ENCODE measurements at places on chromosomes 7 and 10. TPM values are rescaled to one million over a fixed set of nuclear protein-coding genes. Genes with fewer than 3 reads are reported as not detected.

GRCh38 chr7:136245327-136246004 is 268.3 kb upstream of the MTPN start:
- H3K4me3 ChIP-seq: no peak overlapping the region
- H3K4me1 ChIP-seq: no peaks in the 10 kb centered on the region
- H3K36me3 ChIP-seq: no peaks in the 10 kb centered on the region
- H3K27ac ChIP-seq: no peak overlapping the region
- DNase-seq: no peak
- no peaks in the 10 kb centered on the region for H3K27me3 ChIP-seq

- H3K4me3 ChIP-seq: no peak overlapping the region
- H3K36me3 ChIP-seq: no peaks in the 10 kb centered on the region
- peaks cover 2% of the 10 kb centered on the region for H3K27me3 ChIP-seq
- no peak for DNase-seq
- no peak overlapping the region for H3K27ac ChIP-seq
Measured at GRCh38 chr7:35593899-35594298, 101.0 kb downstream of the HERPUD2 start.

DNA sequence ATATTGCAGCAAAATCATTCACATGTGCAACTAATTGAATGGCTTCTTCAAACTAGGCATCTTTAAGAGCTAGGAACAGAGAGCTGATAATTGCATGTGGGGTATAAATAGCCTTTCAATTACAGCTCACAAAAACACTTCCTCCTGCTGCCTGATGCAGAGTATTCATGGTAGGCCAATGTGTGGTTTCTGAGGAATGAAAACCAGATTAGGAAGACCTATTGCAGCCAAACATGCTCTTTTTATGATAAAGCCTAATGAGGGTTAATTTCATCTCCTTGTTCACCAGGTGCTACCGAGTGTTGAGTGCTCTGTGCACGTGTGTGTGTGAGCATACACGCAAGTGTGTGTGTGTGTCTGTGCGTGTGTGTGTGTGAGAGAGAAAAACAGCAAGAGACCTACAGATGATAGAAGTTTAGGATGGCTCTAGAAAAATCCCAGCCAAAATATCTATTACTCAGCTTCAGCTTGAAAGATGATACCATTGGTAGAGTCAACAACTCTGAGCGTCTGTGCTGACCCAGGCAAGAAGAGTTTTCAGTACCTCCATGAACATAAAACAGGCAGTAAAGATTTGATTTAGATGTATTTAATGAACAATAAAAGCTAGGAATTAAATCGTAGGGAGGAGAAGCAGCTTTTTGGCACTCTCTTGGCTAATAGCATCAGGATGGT is 448.5 kb upstream of the ANKRD30A start:
- DNase-seq: no peak
- no peaks in the 10 kb centered on the region for H3K36me3 ChIP-seq
- H3K4me3 ChIP-seq: no peak overlapping the region
- no peaks in the 10 kb centered on the region for H3K27me3 ChIP-seq
- H3K27ac ChIP-seq: no peak overlapping the region
- no peaks in the 10 kb centered on the region for H3K4me1 ChIP-seq

- DNase-seq: no peak
- H3K4me1 ChIP-seq: no peaks in the 10 kb centered on the region
- no peak overlapping the region for H3K4me3 ChIP-seq
Measured at GRCh38 chr7:105497016-105497415, 25.1 kb downstream of the PUS7 start.

DNA sequence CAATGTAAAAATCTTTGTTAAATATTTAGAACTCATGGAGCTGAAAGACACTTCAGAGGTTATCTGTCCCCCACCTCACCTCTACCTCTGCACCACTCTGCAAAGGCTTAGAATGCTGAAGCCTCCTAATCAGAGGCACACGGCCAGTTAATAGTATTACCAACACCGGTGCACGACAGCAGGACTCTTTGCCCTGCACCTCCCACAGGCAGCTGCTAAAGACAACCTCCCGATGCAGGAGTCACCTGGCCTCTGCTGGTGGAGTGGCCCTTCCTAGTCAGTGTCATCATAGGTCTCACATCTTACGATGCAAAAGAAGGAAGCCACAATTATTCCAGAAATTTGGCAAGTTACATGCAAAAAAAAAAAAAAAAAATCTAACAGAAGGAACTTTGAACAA is 66.6 kb upstream of the MGMT start:
- no peak overlapping the region for H3K4me3 ChIP-seq
- H3K4me1 ChIP-seq: no peaks in the 10 kb centered on the region
- no peak for DNase-seq
- H3K27me3 ChIP-seq: peaks cover 13% of the 10 kb centered on the region

- no peaks in the 10 kb centered on the region for H3K27me3 ChIP-seq
- no peak overlapping the region for H3K4me3 ChIP-seq
- H3K27ac ChIP-seq: no peak overlapping the region
- no peak for DNase-seq
- H3K4me1 ChIP-seq: no peaks in the 10 kb centered on the region
- no peaks in the 10 kb centered on the region for H3K36me3 ChIP-seq
Measured at GRCh38 chr10:4567637-4568036, 258.4 kb upstream of the AKR1E2 start.

DNA sequence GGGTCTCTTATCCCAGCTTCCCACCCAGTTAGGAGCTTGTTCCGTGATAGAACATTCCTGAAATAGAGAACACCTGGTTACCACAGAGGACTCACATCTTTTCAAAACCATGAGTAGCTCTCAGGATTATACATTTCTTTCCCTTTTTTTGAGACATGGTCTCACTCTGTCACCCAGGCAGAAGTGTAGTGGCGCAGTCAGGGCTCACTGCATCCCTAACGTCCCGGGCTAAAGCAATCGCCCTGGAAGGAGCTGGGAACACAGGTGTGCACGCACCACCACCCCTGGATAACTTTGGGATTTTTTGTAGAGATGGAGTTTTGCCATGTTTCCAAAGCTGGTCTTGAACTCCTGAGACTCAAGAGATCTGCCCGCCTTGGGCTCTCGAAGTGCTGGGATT is 144.0 kb downstream of the RNF216 start:
- DNase-seq: no peak
- H3K4me3 ChIP-seq: no peak overlapping the region
- peaks cover 57% of the 10 kb centered on the region for H3K36me3 ChIP-seq
- no peaks in the 10 kb centered on the region for H3K27me3 ChIP-seq

- no peak for DNase-seq
- no peak overlapping the region for H3K4me3 ChIP-seq
- no peaks in the 10 kb centered on the region for H3K27me3 ChIP-seq
- no peak overlapping the region for H3K27ac ChIP-seq
Measured at GRCh38 chr7:36854652-36855051, 130.4 kb upstream of the AOAH start.

- no peak for DNase-seq
- no peak overlapping the region for H3K27ac ChIP-seq
- H3K4me3 ChIP-seq: no peak overlapping the region
- no peaks in the 10 kb centered on the region for H3K27me3 ChIP-seq
- no peaks in the 10 kb centered on the region for H3K36me3 ChIP-seq
- H3K4me1 ChIP-seq: no peaks in the 10 kb centered on the region
Measured at GRCh38 chr10:4399556-4399955, 426.5 kb upstream of the AKR1E2 start.

DNA sequence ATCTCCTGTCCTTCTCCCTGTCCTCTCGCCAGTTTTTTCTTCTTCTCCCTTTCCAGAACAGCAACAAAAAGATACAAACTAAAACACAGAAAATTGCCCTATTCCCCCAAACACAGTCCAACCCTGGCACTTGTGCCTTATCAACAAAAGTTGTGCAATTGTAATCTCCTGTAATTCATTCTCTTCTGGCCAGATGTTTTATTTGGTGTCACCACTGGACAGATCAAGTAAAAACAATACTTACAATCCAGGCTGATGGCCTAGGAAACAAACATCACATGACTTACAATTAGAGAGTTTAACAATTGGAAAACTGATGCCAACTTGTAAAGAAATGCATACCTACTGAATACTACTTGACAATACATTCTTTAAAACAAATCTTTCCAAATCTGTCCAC is 231.6 kb downstream of the ETV1 start:
- no peak overlapping the region for H3K27ac ChIP-seq
- H3K27me3 ChIP-seq: no peaks in the 10 kb centered on the region
- H3K4me3 ChIP-seq: no peak overlapping the region
- H3K4me1 ChIP-seq: no peaks in the 10 kb centered on the region
- no peaks in the 10 kb centered on the region for H3K36me3 ChIP-seq

DNA sequence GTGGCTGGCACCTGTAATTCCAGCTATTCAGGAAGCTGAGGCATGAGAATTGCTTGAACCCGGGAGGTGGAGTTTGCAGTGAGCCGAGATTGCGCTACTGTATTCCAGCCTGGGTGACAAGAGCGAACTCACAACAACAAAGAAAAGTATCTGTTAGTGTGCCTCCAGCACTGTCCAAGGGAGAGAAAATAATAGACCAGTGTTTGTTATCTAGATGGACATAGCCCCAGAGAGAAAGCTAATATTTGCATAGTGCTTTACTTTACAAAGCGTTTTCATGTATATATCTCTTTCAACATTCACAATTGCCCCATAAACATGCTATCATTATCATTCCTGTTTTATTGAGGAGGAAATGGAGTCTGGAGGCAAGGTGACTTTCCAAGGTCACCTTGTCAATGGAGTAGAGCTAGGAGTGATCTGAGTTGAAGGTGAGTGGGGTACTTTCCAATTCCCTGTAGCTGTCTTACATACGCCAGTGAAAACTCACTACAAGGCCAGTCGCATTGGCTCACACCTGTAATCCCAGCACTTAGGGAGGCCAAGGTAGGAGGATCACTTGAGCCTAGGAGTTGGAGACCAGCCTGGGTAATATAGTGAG is 49.7 kb upstream of the KIF5B start:
- H3K4me3 ChIP-seq: no peak overlapping the region
- no peaks in the 10 kb centered on the region for H3K36me3 ChIP-seq
- peak overlapping the region; percentile 65 for H3K27ac ChIP-seq
- DNase-seq: peak; percentile 91
- no peaks in the 10 kb centered on the region for H3K27me3 ChIP-seq

GRCh38 chr10:46232084-46232483 is 54.7 kb upstream of the ANTXRL start:
- no peaks in the 10 kb centered on the region for H3K36me3 ChIP-seq
- H3K27me3 ChIP-seq: peaks cover 4% of the 10 kb centered on the region
- no peak overlapping the region for H3K27ac ChIP-seq
- DNase-seq: no peak

DNA sequence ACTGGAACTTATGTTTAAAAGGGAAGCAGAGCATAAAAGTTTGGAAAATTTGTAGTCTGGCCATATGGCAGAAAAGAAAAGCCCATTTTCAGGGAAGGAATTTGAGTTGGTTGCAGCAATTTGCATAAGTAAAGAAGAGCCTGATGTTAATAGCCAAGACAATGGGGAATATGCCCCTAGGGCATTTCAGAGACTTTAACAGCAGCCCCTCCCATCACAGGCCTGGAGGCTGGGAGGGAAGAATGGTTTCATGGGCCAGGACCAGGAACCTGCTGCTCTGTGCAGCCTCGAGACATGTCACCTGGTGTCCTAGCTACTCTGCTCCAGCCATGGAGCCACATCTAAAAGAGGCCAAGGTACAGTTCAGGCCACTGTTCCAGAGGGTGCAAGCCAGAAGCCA is 35.3 kb downstream of the HTR7 start:
- H3K4me1 ChIP-seq: no peaks in the 10 kb centered on the region
- no peaks in the 10 kb centered on the region for H3K36me3 ChIP-seq

DNA sequence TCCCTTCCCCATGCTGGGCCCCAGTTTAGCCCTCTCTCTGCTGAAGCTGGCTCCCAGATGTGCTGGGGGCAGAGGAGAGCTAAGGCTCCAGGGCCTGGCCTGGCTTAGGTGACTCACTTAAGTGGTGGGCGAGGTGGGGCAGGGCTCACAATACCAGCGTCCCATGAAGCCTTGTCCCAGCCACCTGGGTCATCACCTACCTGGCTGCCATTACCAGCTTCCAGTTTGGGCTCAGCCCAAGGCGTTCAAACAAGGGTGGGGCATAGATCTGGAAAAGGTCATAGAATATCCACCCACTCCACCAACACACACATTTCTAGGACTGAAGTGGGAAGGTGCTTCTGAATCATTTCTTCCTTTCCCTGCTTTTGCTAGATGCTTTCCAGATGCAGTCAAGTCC is 8.3 kb downstream of the KAZALD1 start:
- H3K36me3 ChIP-seq: no peaks in the 10 kb centered on the region
- no peak overlapping the region for H3K4me3 ChIP-seq
- H3K27ac ChIP-seq: no peak overlapping the region
- H3K27me3 ChIP-seq: peaks cover 45% of the 10 kb centered on the region
- no peak for DNase-seq
- H3K4me1 ChIP-seq: peaks cover 17% of the 10 kb centered on the region

DNA sequence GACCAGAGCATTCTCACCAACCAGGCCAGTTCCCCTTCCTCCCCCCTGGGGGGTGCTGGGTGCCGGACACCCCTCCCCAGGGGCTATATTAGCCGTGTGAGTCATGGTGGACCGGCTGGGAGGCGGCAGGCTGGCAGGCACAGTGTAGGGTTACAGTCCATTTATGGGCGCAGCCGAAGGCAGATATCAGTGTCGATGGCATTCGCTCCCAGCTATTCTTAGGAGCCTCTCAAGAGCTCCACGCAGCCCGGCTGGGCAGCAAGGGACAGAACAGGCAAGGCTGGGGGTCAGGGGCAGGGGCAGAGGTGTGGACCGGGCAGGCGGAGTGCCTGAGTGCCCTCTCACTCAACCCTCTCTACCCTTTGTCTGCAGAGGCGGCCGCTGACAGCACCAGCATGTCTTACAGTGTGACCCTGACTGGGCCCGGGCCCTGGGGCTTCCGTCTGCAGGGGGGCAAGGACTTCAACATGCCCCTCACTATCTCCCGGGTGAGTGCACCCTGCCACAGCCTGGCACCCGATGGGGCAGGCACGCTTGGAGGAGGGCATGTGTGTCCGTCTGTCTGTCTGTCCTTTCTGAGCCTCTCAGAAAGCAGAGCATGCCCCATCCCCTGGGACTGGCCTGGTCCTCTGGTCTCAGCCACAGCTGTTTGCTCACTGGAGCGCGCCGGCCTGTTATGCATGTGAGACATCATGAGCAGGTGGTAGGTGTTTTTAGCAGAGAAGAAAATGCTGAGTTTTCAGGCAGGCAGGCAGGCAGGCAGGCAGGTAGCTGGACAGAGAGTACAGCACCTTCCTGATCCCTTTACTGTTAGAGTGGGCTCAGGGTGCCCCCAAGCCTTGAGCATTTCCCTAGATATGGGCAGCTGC is at the start of gene LDB3:
Gene LDB3, plus strand, starts transcription at position 215 of the 869 bp plus-strand sequence. Its CDS starts 181 bp downstream, at position 396.
- DNase-seq: no peak
- H3K36me3 ChIP-seq: no peaks in the 10 kb centered on the region
- H3K27ac ChIP-seq: no peak within 1 kb of the TSS

DNA sequence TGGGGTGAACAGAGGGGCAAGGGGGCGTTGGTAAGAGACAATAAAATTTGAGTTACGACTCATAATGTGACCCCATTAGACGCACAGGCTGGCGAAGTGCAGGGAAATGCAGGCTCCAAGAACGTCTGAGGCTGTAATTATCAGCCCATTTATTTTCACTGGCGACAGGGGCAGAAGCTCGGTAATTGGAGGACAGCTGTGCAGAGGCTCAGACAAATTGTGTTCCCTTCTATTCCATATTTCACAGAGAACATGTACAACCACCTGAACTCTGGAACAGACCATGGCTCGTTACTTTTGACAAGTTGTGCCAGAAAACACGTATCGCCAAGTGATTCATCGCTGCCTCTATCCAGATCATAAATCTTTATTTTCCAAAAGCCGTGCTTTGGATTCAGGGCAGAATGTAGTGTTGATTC is 137.3 kb upstream of the FRMD4A start:
- no peak for DNase-seq
- no peaks in the 10 kb centered on the region for H3K36me3 ChIP-seq
- no peaks in the 10 kb centered on the region for H3K27me3 ChIP-seq
- H3K4me1 ChIP-seq: no peaks in the 10 kb centered on the region
- no peak overlapping the region for H3K4me3 ChIP-seq

The IKZF5 gene
- 18.2 TPM for polyA plus RNA-seq

The CYP3A4 gene
- 14.3 TPM for polyA plus RNA-seq

The GOLGA7B gene
- 3.9 TPM for polyA plus RNA-seq

The CALN1 gene
- 0.09 TPM for polyA plus RNA-seq

All from large intestine (tissue), 12 donors.